HuH-7 (cell line): ENCODE measurements at places on chromosomes 12 and 14.

GRCh38 chr14:35985474-35986218 is 159.5 kb downstream of the BRMS1L start:
- no peak for DNase-seq

DNA sequence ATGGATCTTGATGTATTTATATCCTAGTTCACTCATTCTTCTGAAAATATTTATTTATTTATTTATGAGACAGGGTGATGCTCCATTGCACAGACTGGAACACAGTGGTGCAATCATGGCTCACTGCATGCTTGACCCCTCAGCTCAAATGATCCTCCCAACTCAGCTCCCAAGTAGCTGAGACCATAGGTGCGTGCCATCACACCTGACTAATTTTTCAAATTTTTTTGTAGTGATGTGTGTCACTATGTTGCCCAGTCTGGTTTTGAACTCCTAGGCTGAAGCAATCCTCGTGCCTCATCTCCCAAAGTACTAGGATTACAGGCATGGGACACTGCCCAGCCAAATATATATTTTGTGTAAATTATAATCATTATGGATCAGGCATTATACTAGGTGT is 595.6 kb upstream of the ATP2B1 start:
- no peak for DNase-seq

GRCh38 chr12:62543324-62543723 is 76.7 kb downstream of the MON2 start:
- DNase-seq = no peak

GRCh38 chr12:14893506-14894250 is 8.0 kb upstream of the MGP start:
- no peak for DNase-seq

DNA sequence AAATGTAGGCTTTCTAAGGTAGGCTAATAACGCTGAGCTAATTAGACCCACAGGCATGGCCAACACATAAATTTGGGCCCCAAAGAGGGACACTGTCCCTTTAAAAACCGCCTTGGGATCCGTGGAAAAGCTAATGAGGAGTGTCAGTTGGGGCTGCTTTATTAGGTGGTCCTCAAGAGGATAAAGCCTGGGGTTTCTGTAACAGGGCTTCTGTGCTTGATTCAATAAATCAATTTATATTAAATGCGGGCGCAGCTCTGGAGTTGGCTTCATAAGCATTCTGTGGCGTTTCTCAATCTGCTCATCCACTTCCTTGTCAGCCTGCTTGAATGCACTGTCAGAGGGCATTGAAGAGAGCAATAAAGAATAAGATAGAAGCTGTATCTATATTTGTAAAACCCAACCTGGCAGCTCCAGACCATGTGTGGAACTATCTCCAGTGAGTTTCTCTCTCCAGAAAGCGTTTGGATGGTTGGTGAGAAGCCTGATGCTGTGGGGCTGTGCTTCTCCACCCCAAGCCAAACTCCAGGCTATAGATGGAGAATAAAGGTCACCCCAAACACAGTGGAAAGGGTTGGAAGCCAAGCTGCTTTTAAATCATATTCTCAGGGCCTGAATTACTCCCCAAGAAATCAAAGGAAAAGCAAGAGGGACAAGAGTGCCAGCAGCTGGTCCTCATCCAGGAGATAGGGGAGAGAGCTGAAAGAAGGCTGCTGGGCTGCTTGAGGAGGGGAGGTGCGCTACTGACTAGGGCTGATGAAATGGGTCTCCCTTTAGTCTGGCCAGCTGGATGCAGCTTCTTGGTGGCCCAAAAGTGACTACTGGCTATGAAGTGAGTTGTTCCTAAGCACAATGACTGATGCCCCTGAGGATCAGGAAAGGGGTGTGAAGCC is 222.0 kb downstream of the PPM1H start:
- DNase-seq = no peak

DNA sequence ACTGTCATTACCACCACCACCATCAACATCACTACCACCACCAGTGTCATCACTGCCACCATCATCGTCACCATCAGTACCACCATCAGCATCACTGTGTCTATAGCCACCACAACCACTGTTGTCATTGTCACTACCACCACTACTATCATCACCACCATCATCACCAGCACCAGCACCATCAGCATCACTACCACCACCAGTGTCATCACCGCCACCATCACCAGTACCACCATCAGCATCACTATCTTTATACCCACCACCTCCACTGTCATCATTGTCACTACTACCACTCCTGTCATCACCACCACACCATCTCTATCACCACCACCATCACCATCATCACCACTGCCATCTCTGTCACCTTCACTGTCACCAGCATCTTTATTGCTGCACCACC is 60.6 kb downstream of the BEGAIN start:
- DNase-seq = no peak

DNA sequence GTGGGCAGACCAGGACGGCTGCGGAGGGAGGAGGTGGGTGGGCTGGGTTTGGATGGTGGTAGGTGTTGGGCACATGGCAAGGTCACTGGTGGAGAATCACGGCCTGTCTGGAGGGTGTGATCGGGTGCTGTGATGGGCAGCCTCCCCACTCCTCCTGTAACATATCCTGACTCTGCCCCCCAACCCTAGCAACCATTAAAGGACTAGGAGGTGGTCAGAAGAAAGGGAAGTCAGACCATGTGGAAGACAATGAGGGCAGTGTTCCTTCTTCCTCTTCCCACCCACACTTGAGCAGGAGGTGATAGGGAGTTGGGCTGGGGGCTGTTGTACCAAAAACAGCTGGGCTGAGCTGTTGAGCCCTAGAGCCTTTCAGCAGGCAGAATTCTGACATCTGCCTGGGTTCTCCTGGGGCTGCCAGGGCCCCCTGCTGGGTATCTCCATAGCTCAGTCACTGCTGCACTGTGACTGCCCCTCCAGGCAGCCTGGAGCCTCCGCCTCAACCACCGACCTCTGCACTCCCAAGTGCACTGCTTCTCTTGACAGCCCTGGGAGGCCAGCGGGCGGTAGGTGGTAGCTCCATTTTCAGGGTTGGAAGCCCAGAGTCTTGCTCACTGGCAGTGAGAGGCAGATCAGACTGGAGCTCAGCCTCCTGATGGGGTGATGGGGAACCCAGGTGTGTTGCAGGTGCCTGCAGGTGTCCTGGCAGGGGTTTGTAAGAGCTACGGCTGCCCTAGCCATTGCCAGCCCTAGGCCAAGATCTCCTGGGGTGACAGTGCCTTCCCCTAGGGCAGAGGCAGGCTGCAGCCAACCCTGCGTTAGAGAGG is 15.4 kb downstream of the VASH1 start:
- no peak for DNase-seq

DNA sequence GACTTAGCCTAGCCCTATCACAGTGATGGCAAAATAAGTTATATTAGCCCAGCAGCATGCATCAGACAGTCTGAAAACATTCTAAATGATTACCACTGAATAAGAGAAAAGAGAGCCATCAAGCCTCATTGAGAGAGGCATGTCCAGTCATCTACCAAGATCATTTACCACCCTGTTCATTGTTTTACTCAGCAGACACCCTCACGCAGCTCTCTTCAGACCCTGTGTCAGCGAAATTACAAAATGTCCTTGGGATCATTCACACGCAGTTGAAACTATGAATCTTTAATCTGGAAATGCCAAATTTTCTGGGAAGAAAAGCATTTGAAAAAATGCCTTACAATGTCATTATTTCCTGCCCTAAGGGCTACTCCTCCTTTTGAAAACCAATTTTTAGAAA is 89.5 kb downstream of the PTPRO start:
- no peak for DNase-seq

GRCh38 chr12:42695490-42695995 is 106.0 kb upstream of the PRICKLE1 start:
- no peak for DNase-seq
